ENCODE measurements at places on chromosomes 16 and 17.

DNA sequence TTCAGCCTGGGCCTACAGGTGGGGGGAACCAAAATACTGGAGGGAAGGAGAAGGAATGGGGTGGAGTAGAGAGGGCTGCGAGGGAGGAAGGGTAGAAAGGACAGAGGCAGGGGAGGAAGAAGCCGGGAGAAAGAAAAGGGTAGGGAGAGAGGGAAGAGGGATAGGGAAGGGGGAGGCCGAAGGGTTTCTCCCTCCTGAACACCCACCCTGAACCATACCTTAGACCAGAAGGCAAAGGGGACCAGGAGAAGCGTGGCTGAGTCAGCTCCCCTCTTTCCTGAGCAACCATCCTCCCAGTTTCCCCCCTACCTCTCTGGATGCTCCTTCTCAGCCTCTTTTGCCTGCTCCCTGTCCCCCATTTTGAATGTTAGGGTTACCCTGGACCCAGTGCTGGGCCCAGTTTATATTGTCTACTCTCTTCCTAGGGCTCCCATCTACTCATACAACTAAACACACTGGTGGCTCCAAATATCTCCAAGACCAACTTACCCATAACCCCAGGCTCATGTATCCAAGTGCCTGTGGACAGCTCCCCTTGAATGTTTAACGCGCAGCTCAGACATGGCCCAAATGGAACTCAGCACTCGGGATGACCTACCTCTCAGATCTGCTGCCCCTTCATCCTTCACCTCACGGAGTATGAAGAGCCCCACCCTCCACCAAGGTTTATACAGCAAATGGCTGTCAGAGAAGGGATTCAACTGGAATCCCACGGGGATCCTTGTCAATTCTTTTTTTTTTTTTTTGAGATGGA lies 7.8 kb downstream of the TSPOAP1 start:
- DNase-seq = no peak

DNA sequence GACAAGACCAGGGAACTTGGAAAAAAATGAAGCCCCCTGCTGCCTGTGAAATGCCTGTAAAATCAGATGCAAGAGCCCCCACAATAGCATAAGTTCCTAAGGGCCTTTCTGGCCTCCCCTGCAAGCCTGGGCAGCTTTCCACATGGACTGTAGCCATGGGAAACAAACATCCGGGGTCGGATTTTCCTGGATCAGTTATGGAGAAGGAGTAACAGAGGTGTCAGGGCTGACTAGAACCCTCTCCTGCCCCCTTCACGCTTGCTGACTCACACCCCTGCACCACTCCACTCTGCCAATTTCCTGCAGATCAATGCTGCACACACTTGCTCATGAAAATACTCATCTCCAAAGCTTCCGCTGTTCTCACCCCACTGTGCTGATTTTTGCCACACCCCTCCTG lies 258.6 kb downstream of the CBLN1 start:
- no peak for DNase-seq

DNA sequence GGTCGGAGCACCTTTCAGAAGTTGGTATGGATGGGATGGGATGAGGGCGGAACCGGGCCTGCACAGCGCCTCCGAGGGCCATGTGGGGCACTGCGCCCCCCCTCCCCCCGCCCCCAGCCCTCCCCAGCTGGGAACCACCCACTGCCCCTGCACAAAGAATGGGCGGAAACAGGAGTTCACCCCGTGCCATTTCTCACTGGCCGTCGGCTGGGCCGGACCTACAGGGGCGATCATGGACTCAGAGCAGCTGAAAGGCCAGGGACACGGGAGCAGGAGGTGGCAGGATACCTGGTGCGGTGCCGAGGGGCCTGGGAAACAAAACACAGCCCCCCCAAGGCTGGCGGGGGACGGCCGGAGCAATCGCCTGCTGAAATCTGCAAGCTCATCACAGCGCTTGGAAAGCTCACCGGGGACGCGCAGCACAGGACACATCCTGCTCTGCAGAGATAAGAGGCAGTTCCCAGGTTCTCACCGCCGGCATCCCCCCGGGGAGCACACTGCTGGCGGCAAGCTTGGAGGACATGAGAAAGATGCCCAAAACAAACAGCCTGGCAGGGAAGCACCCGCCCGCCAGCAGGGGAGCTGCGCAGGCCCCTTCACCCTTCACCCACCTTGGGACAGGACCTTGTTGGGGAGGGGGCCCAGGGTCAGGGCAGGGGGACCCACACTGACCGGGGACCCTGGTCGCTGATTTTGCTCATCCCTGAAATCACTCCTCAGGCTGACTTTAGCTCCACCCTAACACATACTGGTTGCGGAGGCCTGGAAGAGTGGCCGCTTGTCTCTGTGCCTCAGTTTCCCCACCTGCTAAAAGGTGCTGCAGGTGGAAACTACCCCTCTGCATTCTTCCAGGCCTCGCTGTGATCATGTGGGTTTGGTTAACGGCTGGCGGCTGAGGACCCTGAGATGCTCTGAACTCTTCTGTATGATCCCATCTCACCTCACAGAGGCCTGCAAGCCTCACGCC lies 263.9 kb downstream of the C16orf95 start:
- no peak for DNase-seq

DNA sequence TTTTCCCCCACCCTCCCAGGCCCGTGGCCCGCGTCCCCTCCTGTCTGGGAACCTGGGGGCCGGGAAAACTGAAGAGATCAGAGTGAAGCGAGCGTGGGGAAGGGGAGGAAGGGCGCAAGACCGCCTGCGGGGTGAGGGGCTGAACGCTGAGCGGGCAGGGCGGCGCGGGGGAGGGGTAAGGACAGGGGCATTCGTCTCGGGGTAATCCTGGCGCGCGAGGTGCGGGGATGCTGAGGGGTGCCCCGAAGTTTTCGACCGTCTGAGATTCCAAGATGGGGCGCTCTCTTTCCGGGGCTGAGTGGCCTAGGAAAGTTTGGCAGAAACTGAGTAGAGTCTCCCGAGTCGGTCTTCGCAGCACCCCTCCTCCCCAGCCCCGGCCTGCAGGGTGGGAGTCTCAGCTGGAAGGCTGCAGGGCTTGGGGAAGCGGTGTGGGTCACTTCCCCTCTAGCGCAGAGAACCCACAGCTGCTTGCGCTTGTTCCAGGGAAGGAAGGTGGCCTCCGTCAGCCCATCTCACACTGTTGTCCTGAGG lies 555 bp downstream of the TTYH2 start:
- no peak for DNase-seq

DNA sequence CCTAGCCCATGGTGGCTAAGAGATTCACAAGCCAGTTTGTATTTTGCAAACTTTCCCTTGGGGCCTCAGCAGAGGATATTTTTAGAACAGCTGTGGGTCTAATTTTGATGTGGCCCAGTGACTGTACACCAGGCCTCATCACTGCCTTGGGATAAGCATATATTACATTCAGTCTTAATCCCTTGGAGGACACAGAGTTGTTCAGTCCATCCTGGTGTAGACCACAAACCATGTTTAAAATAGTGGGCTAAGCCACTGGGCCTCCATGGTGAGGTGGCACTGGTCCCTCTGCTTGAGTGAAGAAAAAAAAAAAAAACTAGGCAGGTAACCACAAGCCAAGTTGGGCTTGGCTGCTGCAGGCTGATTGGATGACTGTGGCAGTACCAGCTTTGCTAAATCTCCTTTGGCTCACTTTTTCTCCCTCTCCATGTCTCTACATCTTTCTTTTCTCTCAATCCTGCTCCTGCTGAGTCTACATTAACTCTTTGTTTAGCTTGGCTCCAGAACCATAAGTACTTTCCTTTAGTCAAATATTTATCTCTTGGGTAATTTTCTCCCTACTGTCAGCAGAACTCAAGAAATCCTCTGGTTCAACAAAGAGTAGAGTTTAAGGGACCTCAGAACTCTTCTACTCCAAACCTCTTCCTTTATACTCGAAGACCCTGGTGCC lies 120.0 kb upstream of the TBX2 start:
- DNase-seq = no peak

DNA sequence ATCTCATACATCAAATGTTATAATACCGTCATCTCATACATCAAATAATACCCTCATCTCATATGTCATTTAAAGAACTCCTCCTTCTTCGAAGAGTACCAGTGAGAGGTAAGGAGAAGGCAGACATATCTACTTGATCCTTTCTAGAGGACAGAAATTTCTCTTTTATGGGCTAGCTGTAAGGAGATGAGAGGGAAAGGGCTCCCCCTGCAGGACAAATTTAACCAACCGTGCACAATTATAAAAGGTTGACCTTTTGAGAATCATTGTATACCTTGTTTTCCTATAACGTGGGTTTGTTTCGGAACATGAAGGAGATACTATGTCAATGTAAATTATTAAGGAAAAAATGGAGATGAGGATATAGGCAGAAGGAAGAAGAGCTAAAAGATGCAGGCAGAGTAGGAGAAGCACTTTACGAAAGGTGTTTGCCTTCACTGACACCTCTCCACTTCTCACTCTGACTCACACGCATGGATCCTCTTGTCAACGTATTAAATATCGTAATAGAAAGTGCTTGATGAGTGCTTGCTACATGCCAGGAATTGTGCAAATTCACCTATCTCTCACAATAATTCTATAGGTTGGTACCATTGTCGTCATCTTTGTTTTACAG lies 465.9 kb upstream of the ERCC4 start:
- DNase-seq = no peak

DNA sequence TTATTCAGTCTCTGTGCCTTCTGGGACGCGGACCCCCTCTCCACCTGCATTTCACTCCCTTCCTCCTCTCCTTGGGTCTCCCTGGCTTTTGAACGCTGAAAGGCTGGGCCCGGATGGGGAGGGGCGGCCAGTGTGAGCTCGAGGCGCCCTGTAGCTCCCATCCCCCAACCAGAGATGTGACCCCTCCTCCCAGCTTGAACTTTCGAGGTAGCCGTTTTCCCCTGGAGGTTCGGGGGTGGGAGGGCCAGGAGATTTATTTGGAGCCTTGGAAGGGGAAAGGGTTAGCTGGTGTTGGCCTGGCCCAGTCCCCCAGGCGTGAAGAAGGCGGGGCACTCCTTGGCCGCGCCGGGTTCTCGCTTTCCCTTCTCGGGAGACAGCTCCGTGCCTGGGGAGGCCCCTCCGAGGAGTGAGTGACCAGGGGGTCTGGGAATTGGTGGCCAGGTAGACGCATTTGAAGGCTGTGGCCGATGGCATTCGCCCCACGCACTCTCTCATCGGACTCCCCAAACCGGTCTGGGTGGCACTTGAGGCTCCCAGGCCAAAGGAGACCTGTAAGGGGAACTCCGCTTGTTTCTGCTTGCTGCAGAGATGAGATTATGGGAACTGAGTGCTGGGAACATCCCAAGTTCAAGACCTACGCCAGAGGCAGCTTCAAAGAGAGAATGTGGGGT lies 942 bp downstream of the LDAF1 start:
- no peak for DNase-seq

DNA sequence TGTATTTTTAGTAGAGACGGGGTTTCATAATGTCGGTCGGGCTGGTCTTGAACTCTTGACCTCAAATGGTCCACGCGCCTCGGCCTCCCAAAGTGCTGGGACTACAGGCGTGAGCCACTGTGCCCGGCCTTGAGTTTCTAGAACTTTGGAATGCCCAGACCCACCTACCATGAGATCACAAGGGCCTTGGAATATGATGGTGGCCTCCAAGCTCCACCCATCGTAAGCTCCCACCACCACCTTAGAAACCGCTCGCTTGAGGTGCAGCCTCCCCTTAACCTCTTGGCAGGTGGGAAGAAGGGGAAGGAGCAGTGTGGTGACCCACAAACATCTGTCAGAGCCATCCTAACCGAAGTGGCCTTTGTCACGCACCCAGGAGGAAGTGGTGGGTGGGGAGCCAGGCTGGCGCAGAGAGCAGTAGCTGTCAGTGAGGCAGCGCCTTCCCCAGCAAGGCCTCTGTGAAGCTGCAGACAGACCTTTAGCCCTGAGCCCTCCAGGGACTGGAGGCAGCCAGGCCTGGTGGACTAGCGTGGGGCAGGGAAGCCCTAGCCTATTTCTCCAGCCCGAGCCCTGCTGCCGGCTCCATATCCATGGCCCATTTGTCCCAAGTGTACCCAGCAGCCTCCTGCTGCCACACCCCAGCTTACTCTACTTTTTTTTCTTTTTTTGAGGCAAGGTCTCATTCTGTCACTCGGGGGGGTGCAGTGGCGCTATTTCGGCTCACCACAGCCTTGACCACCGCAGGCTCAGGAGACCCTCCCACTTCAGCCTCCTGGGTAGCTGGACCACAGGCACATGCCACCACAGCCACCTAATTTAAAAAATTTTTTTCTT lies 13.1 kb upstream of the SEPHS2 start:
- no peak for DNase-seq

DNA sequence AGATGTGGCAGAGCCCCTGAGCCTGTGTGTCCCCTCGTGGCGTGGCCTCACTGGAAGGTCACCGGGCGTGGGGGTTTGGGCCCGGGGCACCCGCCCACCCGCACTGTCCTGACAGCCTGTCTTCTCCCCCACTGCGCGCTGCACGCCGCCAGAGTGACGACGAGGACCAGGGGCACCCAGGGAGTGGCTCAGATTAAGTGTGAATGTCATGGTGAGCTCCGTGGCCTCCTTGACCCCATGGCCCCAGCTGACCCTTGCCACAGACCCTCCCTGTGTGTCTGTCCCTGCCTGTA lies 15.1 kb downstream of the PRSS27 start:
- no peak for DNase-seq

All from NCI-H2081 treated with DMSO at 0.1 percent for 48 hours (cell line).